ENCODE measurements at places on chromosomes 7 and 10.

- no peak for DNase-seq
Measured at GRCh38 chr7:112940314-112940732, 146.3 kb downstream of the GPR85 start.

GRCh38 chr10:93462881-93463280 lies 19.3 kb downstream of the MYOF start:
- DNase-seq = no peak

GRCh38 chr10:93904901-93905300 lies 11.1 kb downstream of the SLC35G1 start:
- DNase-seq = no peak

DNA sequence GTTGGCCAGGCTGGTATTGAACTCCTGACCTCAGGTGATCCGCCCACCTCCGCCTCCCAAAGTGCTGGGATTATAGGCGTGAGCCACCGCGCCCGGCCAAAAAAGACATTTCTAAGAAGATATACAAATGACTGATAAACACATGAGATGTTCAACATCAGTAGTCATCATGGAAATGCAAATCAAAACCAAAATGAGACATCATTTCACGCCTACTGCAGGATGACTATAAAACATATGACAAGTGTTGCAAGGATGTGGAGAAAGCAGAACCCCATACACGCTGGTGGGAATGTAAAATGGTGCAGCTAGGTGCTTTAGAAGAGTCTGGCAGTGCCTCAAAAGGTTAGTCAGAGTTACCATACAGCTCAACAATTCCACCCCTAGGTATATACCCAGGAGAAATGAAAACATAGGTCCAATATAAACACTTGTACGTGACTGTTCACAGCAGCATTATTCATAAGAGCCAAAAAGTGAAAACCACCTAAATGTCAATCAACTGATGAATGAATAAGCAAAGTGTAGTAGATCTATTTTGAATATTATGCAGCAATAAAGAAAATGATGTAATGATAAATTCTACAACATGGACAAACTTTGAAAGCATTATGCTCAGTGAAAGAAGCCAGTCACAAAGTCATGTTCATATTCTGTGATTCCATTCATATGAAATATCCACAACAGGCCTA lies 24.5 kb downstream of the TMEM209 start:
- DNase-seq = no peak

- no peak for DNase-seq
Measured at GRCh38 chr7:24816868-24817267, 59.6 kb upstream of the GSDME start.

DNA sequence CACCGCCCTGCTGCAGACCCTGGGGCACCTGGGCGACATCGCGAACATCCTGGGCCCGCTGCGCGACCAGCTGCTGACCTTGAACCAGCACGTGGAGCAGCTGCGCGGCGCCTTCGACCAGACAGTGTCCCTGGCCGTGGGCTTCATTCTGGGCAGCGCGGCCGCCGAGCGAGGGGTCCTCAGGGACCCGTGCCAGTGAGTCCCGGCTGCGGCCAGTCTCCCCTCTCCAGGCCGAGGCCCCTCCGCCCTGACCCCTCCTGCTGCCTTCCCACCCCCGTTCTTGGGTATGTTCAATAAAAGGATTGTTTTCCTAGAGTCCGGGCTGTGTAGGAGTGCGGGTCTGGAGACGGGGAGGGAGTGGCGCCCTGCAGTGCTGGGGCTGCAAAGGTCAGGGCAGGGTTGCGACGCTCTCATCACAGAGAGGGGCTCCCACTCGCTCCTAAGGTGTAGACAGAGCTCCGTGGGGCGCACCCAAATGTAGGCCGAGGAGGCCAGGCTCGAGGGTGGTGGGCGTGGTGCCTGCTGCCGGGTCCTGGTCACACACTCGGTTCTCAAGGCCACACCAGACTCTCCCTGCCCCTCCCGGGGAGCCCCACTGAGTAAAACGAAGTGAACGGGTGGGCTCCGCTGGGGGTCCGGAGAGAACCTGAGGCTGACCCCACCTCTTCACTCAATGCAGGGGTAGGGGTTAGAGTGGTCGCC lies 1.4 kb downstream of the UTF1 start:
- DNase-seq = no peak

DNA sequence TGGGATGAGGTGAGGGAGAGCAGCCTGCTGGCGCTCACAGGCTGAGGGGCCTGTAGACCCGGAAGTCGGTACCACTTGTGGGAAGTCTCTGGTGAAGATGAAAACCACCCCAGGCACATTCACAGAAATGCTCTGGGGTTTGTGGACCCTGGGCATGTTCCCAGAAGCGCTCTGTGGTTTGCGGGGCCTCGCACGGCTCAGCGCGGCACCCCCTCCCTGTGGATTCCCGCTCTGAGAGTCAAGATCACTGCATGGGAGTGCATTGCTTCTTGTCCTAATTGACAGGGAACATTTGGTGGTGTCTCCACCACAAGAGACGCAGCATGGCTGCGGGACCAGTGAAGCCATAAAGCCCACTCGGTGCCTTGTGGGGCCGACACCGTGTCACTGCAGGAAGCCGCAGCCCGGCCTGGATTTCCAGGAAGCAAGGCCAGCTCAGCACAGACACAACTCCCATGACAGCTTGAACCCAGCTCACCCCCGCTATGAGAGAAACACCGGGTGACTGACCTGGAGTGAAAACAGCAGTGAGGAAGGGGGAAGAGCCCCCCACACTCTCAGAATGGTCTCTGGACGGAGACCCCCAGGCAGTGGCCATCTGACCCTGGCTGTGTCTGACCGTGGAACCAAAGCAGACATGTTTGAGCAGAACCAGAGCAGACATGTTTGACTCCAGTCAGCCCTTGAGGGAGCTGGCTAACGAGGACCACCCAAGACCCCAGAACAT lies 157.2 kb downstream of the PTPRN2 start:
- DNase-seq = no peak

DNA sequence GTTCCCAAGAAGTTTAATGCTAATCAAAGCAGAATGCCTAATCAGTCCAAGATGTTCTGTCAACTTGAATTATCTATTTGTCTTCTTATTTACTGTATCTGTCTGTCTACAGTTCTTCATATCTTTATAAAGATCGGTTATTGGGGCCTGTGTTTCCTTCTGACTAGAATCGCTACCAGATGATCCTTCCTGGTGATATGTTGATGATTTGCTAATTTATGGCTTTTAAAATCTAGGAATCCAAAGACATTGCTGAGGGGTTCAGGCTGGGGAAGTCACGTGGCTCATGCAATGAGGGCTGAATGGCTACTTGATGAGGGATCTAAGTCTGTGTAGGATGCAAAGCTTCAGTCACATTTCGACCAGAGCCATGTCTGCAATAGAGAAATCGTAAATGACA lies 536.3 kb downstream of the KCNMA1 start:
- no peak for DNase-seq

DNA sequence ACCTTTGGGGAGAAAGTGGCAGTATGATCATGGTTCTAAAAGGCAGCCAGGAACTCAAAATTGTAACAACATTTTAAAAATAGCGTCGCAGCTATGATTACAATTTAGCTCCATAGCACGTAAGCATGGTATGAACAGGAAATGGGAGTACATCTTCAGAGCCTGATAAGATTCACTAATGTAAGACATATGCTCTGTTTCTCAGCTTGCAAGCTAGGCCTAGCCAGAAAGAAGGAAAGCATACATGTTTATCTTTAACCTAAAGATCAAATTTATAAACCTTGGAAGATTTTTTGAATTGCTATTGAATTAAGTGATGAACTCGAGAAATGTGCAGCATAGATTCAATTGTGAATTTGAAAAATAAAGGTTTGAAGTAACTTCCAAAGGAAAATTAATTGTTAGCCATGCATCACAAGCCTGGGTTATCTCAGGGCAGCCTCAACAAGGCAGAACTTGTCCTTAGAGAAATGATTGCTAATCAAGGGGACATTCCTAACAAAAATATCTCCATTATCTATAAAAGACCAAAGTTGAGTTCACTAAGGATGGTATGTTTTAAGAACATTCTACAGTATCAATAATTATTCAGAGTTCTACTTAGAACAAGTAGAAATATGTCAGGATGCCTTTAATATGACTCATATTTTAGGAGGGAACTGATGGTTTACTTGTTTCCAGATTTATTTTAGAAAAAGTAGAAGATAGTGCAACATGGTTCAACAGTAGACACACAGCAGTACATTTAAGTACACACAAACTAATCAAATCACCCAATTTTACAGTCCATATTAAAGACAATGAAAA lies 38.8 kb upstream of the SEPTIN7 start:
- DNase-seq = no peak

DNA sequence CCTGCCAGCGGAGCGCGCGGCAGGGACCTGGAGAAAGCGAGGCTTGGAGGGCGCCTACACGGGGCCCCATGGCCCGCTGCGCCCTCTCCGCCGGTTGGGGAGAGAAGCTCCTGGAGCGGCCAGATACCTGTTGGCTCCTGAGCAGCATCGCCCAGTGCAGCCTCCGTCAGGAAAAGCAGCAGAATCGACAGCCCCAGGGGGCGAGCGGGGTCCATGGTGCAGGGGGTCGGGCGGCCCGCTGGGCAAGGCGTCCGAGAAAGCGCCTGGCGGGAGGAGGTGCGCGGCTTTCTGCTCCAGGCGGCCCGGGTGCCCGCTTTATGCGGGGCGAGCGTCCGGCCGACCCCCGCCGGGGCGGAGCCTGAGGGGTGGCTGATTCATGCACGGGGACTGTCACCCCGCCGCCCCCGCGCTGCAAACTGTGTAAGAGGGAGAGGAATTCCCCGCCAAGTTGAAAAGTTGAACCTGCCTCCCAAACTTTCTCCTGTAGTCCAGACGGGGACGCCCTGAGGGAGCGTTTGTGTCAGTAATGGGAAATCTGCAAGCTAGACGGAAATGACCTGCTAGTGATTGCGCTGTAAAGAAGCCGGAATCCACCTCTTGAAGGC lies at the start of gene TFPI2:
Gene TFPI2, minus strand, starts transcription at position 290 of the 605 bp plus-strand sequence. Its CDS starts 75 bp downstream, at position 215.
- DNase-seq = peak; percentile 97

DNA sequence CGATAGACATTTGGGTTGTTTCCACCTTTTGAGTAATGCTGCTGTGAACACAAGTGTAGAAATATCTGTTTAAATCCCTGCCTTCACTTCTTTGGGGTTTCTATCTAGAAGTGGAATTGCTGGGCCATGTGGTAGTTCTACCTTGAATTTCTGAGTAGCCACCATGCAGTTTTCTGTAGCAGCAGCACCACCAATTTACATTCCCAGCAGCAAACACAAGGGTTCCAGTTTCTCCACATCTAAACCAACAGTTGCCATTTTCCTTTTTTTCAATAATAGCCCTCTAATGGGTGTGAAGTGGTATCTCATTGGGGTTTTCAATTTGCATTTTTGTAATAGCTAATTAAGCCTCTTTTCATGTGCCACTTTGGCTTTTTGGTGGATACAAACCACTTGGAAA lies 209.8 kb downstream of the CCDC3 start:
- no peak for DNase-seq

GRCh38 chr7:132504071-132504470 lies 72.2 kb downstream of the PLXNA4 start:
- no peak for DNase-seq

DNA sequence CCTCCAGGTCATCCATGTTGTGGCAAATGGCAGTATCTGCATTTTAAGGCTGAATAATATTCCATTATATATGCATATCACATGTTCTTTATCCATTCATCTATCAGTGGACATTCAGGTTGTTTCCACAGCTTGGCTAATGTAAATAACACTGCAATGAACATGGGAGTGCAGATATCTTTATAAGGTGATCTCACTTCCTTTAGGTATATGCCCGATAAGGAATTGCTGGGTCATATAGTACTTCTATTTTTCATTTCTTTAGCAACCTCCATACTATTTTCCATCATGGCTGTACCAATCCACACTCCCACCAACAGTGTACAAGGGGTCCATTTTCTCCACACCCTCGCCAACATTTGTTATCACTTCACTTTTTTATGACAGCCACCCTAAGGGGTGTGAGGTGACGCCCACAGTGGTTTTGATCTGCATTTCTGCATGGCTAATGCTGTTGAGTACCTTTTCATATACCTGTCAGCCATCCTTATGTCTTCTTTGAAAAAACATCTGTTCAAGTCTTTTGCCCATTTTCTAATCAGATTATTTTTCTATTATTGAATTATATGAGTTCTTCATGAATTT lies 18.9 kb downstream of the ABI1 start:
- DNase-seq = no peak

DNA sequence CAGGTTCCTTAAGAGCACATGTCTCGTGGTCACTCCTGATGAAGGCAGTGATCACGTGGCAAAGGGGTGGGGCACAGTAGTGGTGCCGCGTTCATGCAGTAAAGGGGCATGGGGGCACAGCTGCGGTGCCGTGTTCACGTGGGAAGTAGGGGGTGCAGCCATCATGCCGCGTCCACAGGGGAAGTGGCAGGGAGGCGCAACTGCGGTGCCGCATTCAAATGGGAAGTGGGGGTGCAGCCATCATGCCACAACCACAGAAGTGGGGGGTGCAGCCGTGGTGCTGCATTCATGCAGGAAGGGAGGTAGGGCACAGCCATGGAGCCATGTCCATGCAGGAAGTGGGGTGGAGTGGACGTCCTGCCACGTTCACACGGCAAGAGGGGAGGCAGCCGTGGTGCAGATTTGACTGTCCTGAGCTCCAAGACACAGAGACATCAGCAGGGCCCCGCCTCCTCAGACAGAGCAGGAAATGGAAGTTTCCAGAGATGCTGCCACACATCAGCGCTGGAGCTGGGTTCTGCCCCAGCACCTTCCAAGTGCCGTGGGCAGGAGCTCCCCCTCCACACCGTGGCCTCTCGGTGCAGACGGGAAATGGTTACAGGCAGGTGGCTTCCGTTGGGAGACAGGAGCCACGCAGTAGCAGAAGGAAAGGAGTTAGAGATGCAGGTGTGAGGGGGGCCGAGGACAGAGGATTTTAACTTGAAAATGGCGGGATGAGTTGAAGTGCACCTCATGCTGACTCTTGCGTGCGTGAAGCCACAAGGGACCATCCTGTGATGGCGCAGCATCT lies 95.0 kb upstream of the DDC start:
- no peak for DNase-seq

GRCh38 chr10:72525277-72525676 lies 100.6 kb downstream of the MICU1 start:
- DNase-seq = peak; percentile 47

DNA sequence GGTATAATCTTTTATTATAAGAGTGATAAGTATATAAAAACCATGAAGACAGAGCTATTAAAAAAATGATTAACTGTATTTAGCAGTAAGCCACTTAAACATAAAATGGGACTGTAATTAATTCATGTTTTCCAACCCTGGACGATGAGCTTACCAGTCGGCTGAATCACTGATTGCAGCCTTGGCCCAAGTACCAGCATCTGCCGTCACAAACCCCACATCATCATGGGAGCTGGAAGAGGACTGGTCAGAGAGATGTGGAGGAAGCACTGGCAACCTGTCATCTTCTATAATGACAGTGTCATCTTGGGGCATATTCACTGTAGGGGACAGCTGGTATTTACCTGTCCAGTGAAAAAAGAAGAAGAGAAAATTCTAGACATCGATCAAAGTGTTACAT lies 473.6 kb downstream of the PARD3 start:
- DNase-seq = no peak

- DNase-seq = no peak
Measured at GRCh38 chr10:106655636-106656035, 508.9 kb downstream of the SORCS1 start.

- DNase-seq = no peak
Measured at GRCh38 chr10:111410740-111411139, 333.9 kb downstream of the ADRA2A start.
